ENCODE measurements at places on chromosomes 7 and 10.

DNA sequence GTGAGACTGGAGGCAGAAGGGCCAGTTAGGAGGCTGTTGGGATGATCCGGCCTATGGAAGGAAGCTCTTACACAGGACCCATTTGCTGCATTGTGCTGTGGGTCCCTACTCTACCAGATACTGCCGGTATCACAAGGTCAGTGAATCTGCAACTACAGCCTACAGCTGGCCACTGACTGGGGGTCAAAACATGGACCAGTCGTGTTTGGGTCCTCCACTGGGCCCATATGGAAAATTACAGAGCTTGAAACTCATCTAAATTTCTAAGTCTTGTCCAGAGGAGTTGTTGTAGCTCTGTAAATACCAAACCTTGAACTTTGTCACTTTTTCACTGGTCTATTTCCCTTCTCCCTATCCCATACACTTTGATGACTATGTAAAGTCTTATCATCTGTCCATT, 5.6 kb upstream of the NUP205 start:
- DNase-seq, result no peak

DNA sequence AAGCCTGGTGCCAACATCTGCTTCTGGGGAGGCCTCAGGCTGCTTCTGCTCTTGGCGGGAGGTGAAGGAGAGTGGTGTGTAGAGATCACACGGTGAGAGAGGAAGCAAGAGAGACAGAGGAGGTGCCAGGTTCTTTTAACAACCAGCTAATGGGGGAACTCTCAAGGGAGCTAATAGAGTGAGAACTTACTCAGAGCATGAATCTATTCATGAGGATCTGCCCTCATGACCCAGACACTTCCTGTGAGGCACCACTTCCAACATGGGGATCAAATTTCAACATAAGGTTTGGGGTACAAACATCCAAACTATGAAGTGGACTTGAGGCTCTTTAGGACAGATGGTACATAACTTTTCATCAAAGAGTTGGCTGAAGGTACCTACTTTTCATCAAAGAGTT, 5.1 kb upstream of the ZNF32 start:
- DNase-seq, result no peak

DNA sequence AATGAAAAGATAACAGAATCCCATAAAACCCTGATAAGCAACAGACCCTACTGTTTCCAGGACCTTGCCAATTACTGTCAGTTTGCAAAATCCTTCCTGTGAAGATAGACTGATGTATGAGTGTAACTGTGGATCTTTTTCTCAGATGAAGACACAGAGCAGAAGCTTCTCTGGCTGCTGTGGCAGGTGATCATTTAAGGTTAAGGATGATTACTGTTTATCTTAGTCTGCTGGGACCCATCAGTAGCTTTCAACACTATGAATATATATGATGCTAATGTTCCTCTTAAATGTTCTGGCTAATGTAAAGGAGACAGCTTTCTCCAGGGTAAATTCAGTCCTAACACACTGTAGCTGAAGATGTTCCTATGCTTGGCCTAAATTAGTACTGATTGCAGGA, 56.0 kb upstream of the CTTNBP2 start:
- DNase-seq, result no peak

- DNase-seq, result no peak
These were observed 2.0 kb downstream of the ZNF503 start for GRCh38 chr10:75399461-75400162.

- DNase-seq, result no peak
These were observed 871.7 kb downstream of the LRMDA start for GRCh38 chr10:76302961-76303630.
